SHP77 (cell line): ENCODE measurements at places on chromosomes 11 and 22.

DNA sequence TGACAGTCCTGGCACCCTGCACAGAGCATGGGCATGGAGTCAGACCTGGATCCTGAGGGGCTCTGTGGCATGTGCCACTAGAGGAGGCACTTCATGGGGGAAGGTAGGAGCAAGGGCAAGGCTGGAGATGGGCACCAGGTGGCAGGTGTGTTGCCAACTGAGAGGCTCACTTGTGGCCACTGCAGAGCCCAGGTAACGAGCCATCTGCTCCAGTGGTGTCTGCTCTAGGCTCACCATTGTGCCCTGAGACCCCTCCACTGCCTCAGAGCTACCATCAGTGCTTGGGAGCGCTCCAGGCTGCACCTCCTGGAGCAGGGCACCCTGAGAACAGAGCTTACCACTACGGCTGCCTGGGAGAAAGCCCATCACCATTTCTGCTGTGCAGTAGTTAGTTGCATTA lies 1.3 kb upstream of the ZDHHC8 start:
- peak; percentile 13 for DNase-seq

- no peak for DNase-seq
These were observed 12.5 kb downstream of the SCGB1A1 start for GRCh38 chr11:62431171-62431901.

- DNase-seq: no peak
These were observed 81.0 kb downstream of the PRR5L start for GRCh38 chr11:36376888-36377758.

DNA sequence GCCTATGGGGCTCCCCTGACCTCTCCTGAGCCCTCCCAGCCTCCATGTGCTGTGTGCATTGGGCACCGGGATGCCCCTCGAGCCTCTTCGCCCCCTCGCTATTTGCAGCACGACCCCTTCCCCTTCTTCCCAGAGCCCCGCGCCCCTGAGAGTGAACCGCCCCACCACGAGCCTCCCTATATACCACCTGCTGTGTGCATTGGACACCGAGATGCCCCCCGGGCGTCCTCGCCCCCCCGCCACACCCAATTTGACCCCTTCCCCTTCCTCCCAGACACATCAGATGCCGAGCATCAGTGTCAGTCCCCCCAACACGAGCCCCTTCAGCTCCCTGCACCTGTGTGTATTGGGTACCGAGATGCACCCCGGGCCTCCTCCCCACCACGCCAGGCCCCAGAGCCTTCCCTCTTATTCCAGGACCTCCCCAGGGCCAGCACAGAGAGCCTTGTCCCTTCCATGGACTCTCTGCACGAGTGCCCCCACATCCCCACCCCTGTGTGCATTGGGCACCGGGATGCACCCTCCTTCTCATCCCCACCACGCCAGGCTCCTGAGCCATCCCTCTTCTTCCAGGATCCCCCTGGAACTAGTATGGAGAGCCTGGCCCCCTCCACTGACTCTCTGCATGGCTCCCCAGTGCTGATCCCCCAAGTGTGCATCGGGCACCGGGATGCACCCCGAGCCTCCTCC lies 28.8 kb downstream of the TRIOBP start:
- no peak for DNase-seq
